ENCODE measurements at places on chromosomes 6 and 20.

- DNase-seq: no peak
These were observed 63.2 kb upstream of the BEND6 start for GRCh38 chr6:56891754-56892153.

DNA sequence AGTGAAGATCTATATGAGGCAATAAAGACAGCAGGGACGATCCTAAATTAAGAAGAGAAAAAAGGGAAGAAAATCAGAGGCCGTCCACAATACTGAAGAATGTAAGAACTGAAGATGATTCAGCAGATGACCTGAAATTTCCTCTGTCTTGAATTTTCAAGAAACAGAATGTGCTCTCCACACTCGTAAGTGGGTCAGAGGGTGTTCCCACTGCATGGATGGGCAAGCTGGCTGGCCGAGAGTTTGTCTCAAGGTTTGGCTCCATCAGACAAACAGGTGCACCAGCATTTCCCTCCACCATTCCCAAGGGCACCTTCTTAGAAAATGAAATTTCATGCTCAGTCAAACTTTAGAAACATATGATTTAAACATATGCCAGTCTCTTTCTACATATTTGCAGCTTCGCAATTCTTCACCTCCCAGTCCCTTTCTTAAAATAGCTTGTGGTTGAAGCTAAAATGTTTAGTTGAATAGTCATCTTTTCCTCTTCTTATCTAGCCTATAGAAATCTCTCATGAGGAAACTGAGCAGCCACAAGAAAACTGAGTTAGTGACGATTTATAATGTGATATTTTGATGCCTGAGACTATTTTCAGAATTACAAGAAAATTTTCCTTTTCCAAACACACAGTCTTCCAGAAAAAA, 576.4 kb downstream of the PRKN start:
- no peak for DNase-seq

DNA sequence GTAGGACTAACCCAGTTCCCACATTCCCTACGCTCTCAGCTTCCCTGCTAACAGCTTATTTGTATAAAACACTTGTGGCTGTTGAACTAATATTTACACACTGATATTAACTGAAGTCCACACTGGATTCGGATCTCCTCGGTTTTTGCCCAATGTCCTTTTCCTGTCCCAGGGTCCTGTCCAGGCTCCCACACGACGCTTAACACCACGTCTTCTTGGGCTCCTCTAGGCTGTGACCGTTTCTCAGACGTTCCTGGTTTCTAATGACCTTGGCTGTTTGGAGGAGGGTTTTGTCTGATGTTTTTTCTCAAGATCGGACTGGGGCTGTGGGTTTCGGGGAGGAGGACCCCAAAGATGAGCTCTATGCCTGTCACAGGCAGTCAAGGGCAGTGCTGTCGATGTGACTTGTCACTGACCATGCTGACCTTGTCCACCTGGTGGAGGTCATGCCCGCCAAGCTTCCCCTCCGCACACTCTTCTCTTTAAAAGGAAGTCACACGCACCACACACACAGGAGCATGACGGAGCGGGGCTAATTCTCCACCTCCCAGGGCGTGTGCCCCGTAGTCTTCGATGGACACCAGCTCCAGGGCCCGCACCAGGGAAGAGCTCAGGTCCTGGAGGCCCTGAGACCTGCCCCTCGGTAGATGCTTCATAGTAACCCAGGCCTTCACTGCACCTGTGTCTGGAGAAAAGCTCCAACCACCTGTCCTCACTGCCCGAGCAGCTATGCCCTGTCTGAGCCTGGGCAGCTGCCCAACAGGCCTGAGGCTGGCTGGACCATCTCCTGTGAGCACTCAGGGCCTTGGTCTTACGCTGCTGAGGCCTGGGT, 72.0 kb downstream of the TTLL2 start:
- DNase-seq: no peak

GRCh38 chr6:33947047-33947446, 143.2 kb upstream of the MLN start:
- DNase-seq: no peak

GRCh38 chr6:36592221-36592655, 1.9 kb upstream of the SRSF3 start:
- peak; percentile 50 for DNase-seq

- DNase-seq: no peak
These were observed 838 bp downstream of the AHCY start for GRCh38 chr20:34302312-34302722.

DNA sequence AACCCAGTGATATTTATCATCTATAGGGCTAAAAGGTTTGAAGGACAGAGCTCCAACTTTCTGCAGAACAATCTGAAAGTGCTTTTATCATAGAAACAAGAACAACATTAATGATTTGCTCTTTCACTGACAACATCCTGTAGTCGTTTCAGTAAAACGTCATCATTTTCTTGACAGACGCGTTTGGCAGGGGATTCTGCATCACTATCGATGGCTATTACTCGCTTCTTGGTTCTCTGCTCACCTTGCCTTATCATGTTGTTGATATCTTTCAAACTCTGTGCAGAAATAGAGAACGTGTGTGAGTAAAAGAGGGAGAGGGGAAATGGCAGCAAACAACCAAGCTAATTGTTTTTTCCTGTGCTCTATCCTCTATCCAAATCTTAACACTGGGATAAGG, 47.1 kb upstream of the SAMHD1 start:
- no peak for DNase-seq

- DNase-seq: no peak
These were observed 120.2 kb downstream of the AKAP7 start for GRCh38 chr6:131255434-131255833.

DNA sequence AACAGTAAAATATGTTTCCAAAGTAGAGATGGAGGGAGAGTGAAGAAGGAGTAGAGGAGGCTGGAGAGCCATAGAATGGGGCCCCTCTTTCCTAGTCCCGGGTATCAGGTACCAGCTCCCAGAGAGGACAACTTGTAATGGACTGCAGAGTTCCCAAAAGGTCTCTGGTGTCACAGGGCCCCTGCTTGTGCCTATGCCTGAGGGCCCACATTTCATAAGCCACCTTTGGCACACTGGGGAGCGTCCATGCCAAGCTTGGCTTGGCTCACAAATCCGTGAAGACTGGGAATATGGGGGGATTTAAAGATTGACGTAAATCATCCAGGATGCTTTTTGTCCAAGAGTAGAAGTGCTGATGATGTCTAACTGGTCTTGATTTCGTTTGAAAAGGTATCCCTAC, 16.4 kb upstream of the SLC22A3 start:
- DNase-seq: no peak

- no peak for DNase-seq
These were observed 193.6 kb upstream of the SLC24A3 start for GRCh38 chr20:19018881-19019280.

DNA sequence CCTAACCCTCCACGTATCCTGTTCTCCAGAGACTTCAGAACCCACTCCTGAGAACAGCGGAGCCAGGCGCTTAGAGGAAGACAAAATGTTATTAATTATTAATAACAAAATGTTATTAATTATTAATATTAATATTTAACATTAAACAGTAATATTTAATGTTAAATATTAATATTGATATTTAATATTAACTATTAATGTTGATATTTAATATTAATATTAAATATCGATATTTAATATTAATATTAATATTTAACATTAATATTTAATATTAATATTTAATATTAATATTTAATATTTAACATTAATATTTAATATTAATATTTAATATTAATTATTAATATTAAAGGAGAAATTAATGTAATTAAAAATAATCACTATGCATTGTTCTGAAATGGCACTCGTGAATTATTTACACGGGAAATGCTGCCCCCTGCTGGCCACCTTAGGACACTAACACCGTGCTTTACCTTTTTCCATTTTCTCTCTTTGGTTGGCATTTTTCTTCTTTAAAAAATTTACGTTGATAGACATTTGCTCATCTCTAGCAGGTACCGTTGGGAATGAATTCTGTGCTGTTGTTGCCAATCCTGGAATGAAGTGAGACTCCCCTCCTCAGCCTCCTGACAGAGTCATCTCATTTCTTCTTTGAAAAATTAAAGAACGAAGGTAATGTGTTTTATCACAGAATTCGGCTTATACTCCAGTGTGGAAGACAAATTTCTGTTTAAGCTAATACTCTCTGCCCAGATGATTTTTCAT, 7.5 kb upstream of the GGTLC1 start:
- peak; percentile 46 for DNase-seq

GRCh38 chr6:124260337-124260736, 456.7 kb downstream of the NKAIN2 start:
- no peak for DNase-seq

DNA sequence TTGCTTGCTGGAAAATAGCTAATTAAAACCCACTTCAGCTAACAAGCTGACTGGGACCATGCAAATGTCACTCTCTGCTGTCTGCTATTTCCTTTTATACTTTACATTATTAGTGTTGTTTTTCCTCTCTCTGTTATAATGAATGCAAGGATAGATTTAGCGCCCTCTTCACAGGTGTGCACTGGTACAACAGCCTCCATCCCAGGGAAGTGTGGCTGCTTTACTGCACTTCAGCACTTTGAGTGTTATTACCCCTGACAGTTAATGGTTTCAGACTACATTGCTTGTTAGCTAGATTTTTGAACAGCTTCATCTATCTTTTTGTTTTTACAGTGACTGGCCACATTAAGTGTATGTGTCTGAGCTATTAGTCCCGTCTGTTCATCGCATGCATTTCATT, 405.7 kb downstream of the RNF144B start:
- DNase-seq: no peak

- no peak for DNase-seq
These were observed 13.4 kb upstream of the BTN3A2 start for GRCh38 chr6:26351544-26351953.

DNA sequence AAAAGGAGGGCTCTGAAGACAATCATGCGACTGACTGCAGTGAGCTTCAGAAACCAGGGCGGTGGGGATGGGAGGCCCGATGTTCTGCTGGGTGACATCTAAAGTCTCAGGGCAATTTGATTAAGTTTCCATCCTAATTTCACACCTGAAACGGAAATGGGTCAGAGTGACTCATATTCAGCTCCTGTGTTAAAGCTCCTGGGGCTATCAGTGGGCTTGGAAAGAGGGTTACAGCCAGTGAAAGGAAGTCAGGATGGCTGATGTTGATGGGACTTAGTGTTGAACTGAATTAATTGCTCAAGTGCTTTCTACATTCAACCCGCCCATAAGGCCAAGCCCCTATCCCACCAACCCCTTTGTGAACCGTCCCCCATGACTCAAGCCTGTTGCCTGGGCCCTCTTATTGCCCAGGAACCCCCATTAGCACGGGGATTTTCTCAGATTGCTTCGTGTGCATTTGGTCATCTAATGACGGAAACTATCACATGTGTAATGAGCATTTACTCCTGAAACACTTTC, 47.1 kb upstream of the TBC1D7 start:
- DNase-seq: peak; percentile 63

- no peak for DNase-seq
These were observed at the start of gene XKR7 for GRCh38 chr20:31967830-31968249. Gene XKR7 (plus strand): TSS chr20:31968151. CDS start chr20:31968176, 25 bp downstream.

GRCh38 chr20:62219992-62220665, at the start of gene HRH3:
Gene HRH3 (minus strand): TSS chr20:62220278. CDS start chr20:62219970, 308 bp downstream.
- DNase-seq: peak; percentile 90

- DNase-seq: no peak
These were observed 92.6 kb upstream of the SLC22A23 start for GRCh38 chr6:3549314-3549940.

DNA sequence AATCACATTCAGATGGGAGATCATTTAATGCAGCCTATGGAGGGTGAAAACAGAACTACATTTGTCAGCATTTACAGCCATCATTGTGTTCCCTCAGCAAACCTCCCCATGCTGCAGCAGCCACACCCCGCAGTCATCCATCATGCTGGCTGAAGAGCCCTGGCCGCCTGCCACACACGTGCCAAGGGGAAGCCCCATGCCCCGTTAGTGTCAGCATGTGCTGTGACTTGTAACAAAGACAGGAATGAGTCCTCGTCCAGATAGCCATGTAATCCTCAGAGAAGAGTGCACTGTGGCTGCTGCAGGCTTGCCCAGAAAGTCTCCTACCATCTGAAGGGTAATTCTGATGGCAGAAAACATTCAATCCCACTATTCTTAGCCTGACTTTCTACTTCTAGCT, 1097.8 kb downstream of the KIF16B start:
- DNase-seq: no peak

DNA sequence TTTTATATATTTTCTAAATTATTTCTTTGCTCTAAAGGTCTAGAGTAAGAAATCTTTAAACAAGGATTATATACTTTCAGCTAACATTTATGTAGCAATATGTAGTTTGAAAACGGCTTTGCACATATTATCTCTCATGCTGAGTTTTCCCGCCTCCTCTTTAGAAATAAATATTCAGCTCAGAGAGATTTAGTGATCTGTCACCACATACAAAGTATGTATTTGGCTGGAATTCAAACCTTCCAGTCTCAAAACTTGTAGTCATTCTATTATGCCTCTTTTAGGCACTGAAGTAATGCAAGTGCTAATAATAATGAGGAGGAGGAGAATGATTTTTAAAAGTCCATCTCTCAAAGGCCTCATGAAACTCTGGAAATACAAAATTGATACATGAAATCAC, 525.0 kb downstream of the GRIK2 start:
- no peak for DNase-seq

DNA sequence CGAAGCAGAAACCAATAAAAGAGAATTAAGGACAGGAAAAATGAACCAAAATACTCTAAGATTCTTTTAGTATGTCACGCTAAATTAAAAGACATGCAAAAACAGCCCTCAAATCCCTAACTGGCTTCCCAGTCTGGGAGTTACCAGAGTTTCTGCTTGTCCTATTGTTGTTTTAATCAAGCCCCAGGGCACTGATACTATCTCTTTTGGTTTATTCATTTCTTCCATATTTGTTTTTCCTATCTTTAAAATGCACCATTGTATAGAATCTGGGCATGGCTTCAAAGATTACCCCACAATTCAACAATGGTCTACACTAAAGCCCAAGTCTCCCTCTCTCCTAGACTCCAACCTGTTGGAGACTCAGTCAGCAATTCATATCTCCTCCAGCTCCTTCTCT, 169.1 kb downstream of the MYLK4 start:
- DNase-seq: no peak

DNA sequence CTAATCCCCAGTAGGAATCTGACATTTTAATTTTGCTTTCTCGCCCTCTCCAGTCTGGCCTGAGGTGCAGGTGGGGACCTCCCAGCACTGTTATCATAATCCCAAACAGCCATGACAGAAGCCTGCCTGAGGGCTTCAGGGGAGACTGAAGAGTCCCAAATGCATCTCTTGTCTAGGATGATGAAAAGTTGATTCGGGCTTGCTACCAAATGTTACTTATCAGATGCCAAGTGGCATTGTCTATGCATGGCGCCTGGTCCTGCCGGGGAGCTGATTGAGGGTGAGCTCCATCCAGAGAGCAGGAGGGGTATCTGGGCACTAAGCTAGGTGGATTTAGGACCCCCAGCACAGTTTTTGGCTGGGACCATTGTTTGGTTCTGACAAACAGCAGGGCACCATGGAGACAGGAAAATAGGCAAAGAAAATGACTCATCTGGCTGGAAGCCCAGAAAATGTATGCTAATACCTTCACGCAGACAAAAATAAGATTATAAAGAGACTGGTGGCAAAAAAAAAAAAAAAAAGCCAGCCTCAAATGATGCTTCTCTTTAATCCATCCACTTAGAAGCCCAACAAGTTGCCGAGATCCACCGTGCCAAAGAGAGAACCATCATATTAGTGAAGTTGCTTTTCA, 513.7 kb upstream of the SULF2 start:
- no peak for DNase-seq

Measured in GM13977 (cell line).